ENCODE measurements at places on chromosomes 3 and 15. TPM values are rescaled to one million over a fixed set of nuclear protein-coding genes. Genes with fewer than 3 reads are reported as not detected.

DNA sequence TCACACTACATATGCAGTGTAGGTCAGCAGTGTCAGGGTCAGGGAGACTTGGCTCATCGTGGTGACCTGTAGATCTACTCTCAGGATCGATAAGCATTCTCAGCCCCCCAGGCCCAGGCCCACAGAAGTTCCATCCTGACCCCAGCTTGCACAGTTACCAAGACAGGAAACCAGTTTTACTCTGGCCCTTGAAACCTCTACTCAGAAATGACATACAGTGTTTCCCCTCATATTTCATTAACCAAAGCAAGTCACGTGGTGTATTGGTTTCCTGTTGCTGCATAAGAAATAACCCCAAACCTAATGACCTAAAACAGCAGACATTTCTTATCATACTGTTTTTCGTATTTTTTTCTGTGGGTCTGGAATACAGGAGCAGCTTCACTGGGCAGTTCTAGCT is 242.2 kb downstream of the SLCO3A1 start:
- no peak for DNase-seq

DNA sequence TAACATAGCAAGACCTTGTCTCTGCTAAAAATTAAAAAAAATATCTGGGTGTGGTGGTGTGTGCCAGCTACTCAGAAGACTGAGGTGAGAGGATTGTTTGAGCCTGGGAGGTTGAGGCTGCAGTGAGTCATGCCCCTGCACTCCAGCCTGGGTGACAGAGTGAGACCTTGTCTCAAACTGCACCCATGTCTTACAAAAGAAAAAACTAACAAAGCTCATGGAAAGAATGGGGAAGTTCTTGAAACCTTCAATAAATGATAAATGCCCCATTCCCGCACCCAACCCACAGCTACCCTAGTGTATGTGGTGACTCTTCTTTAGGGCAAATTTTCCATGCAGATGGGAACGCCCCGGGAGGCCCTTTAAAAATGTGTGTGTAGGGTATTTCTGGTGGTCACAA is 28.3 kb downstream of the RPLP1 start:
- no peak for DNase-seq

GRCh38 chr3:135106445-135106844 is 311.4 kb downstream of the EPHB1 start:
- DNase-seq: no peak

GRCh38 chr3:167032267-167032876 is 347.7 kb downstream of the ZBBX start:
- peak; percentile 30 for DNase-seq

- no peak for DNase-seq
These were observed 936.6 kb downstream of the ZPLD1 start for GRCh38 chr3:103371411-103371810.

GRCh38 chr15:27550635-27551034 is 548.5 kb downstream of the OCA2 start:
- DNase-seq: no peak

DNA sequence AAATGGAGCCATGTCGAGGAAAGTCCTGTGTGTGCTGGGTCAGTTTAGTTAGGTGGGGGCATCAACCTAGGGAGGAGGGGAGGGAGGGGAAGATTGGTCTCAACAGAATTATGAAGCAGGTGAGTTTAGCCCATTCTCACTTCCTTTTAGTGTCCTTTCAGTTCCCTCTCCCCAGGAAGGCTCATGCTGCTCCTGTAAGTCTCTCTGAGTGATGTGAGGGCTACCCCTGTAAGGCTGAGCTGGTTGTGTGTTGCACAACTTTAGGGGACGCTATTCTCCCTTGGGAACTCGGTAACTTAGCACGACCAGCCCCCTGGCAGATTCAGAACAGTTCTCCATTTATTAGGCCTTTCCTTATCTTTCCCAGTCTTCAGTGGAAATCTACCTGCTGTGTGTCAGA is 21.2 kb downstream of the IL5RA start:
- no peak for DNase-seq

- no peak for DNase-seq
These were observed 16.9 kb downstream of the TIGIT start for GRCh38 chr3:114310695-114311094.

GRCh38 chr3:155640098-155640497 is 104.8 kb downstream of the PLCH1 start:
- no peak for DNase-seq

GRCh38 chr3:169457807-169458697 is 205.5 kb downstream of the MECOM start:
- no peak for DNase-seq

DNA sequence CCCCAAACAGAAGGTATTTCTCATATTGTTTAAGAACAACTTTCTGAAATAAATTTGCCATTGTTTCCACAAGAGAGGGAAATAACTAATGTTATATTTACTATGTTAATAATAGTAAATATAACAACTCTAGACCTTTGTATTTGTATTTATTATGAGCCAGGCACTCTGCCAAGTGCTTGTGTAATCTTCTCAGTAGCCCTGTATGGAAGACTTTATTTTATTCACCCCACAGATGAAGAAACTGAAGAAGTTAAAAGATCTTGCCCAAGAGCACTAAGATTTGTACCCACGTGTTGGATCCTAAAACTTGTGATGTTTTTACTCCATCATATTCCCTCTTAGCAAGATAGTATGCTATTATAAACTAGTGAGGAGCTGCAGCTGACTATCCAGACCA is 12.0 kb upstream of the GNB4 start:
- no peak for DNase-seq

GRCh38 chr3:120311863-120312794 is 27.1 kb upstream of the GPR156 start:
- no peak for DNase-seq

GRCh38 chr15:69657626-69658025 is 205.0 kb downstream of the RPLP1 start:
- DNase-seq: no peak

DNA sequence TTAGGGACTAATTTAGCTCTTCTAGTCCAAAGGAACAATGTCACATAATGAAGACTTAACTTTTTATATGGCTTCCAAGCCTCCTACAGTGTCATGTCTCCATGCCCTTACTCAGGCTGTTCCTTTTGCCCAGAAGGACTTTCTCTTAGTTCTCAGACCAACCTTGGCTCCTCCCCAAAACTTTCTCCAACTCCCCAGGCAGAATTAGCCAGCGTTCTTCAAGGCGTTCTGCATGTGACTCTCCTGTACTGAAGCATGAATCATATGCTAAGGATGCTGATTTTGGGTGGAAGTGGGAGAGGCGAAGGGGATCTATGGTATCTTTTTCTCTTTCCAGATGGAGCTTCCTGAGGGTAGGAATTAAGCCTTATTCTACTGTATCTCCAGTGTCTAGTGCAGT is 335.1 kb upstream of the ICE2 start:
- DNase-seq: no peak

- DNase-seq: no peak
These were observed 182.0 kb downstream of the STT3B start for GRCh38 chr3:31714495-31715280.

GRCh38 chr3:45890405-45890804 is 4.1 kb downstream of the CCR9 start:
- no peak for DNase-seq

DNA sequence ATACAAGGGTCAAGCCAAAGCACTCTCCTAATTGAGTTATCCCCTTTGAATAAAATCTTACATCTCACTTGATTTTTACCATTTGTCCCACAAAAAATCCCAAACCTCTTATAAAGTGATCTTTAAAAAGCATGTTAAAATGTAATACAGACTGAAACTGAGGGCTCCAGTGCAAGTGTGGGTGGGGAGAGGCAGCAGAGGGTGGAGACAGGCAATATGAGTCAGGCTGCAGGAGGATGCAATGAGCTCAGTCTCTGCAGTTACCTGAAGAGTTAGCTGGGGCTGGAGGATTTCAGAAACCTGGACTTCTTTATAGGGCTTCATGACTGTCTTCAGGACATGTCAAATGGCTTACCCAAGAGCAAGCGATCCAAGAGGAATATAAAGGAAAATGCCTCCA is 14.2 kb upstream of the COLQ start:
- no peak for DNase-seq

DNA sequence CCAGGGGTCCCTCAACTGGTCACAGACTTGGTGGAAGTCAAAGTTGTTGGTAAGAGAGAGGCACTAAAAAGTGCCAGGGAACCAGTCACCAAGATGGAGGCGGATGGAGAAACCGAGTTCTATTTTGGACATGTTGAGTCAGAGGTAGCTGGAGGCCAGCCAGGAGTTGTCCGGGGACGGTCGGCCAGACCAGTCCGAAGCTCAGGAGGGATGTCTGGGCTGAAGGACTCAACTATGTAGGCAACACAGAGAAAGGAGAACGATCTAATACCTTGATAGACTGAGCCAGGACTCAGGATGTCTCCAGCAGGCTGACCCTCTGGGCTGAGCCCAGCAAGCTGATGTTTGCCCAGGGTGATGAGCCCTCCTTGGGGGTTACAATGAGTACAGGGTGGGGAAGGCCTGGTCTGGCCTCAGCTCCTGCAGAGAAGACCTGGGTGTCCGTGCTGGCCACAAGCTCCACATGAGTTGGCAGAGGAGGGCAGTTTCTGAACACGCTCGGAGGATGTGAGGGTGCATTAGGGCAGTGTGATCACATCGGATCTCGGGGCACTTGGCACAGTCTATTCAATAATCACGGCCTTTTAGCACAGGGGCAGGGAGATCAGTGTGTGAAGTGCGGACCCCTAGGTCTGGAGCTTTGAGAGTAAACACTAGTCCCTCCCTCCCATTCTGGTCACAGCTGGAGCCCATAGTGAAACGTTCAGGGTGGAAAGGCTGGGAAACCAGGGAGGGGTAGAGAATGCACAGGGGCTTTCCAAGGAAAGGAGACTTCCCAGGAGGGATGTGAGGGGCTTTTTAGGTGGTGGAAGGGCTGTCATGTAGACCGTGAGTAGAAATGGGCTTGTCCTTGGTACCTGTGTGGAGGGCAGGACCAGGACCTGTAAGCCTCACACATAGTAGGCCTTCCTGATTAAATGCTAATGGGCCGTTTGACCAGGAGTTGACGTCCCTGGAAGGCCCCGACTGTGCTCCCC is 111.9 kb downstream of the ETFA start:
- peak; percentile 71 for DNase-seq

ZBBX gene
- not detected for total RNA-seq

VWA5B2 gene
- 0.20 TPM for total RNA-seq

NPAP1 gene
- total RNA-seq: not detected

GOLGA8N gene
- total RNA-seq: 0.62 TPM

P2RY1 gene
- not detected for total RNA-seq

LRRIQ4 gene
- total RNA-seq: not detected

DOCK3 gene
- total RNA-seq: 0.80 TPM

CACNA2D3 gene
- not detected for total RNA-seq

Data from G401 (cell line).